ENCODE measurements at places on chromosomes 12 and 14.

GRCh38 chr14:31257244-31257553 is 49.6 kb upstream of the HECTD1 start:
- no peaks in the 10 kb centered on the region for H3K4me1 ChIP-seq
- DNase-seq = no peak
- no peak overlapping the region for H3K27ac ChIP-seq

GRCh38 chr14:25411781-25412757 is 362.1 kb upstream of the STXBP6 start:
- no peaks in the 10 kb centered on the region for H3K4me1 ChIP-seq

DNA sequence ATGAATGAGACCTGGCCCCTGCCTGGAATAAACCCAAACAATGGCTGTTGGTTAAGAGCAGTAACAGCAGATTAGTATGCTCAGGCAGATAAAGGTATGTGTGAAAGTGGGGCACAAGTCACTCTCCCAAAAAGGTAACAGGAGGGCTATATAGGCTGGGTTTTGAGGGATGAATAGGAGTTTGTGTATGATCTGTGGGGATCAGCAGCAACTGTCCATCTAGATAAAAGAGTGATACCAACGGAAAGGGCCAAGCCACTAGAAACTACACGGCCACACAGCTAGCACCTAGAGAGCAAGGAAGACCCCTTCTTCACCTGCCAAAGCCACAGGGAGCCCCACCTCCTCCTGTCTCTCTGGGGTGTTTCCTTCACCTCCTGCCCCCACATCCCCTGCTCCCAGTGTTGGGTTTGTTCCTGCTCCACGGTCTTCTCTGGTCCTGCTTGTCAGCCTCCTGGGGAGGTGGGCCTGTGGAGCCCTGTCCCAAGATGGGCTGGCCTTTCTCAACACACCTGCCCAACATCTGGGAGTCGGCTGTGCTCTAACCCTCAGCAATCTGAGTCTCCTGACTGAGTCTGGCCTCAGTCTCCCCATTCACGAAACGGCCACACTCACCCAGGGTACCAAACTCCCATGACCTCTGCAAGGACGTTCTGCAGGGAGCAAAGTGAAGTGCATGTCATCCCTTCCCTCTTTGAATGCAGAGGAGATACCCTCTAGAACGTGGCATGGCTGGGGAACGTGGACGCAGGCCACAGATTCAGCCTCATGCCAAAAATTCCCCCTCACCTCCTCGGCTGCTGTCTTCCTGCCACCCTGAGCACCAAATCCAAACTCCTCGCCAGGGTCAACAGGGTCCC is 108.2 kb downstream of the NCOR2 start:
- no peaks in the 10 kb centered on the region for H3K36me3 ChIP-seq
- no peak overlapping the region for H3K27ac ChIP-seq
- peaks cover 7% of the 10 kb centered on the region for H3K4me1 ChIP-seq
- DNase-seq = no peak
- no peaks in the 10 kb centered on the region for H3K27me3 ChIP-seq

GRCh38 chr14:63361790-63362189 is 43.1 kb upstream of the GPHB5 start:
- no peak overlapping the region for H3K4me3 ChIP-seq
- H3K27me3 ChIP-seq = no peaks in the 10 kb centered on the region
- no peaks in the 10 kb centered on the region for H3K4me1 ChIP-seq
- no peaks in the 10 kb centered on the region for H3K36me3 ChIP-seq

- H3K27me3 ChIP-seq = no peaks in the 10 kb centered on the region
- H3K4me1 ChIP-seq = no peaks in the 10 kb centered on the region
- H3K27ac ChIP-seq = no peak overlapping the region
- no peaks in the 10 kb centered on the region for H3K36me3 ChIP-seq
- H3K4me3 ChIP-seq = no peak overlapping the region
Measured at GRCh38 chr12:77001276-77001675, 64.1 kb downstream of the E2F7 start.

GRCh38 chr12:67892259-67893021 is 96.8 kb upstream of the IFNG-AS1 start:
- no peaks in the 10 kb centered on the region for H3K4me1 ChIP-seq
- DNase-seq = no peak
- H3K36me3 ChIP-seq = no peaks in the 10 kb centered on the region
- H3K27ac ChIP-seq = no peak overlapping the region
- no peaks in the 10 kb centered on the region for H3K27me3 ChIP-seq
- no peak overlapping the region for H3K4me3 ChIP-seq

- no peak for DNase-seq
- no peaks in the 10 kb centered on the region for H3K36me3 ChIP-seq
- no peak overlapping the region for H3K27ac ChIP-seq
- no peaks in the 10 kb centered on the region for H3K4me1 ChIP-seq
- H3K27me3 ChIP-seq = no peaks in the 10 kb centered on the region
Measured at GRCh38 chr12:47838286-47838931, 18.7 kb upstream of the HDAC7 start.

GRCh38 chr14:80973931-80974641 is 18.7 kb downstream of the TSHR start:
- H3K36me3 ChIP-seq = no peaks in the 10 kb centered on the region
- no peak for DNase-seq
- H3K27me3 ChIP-seq = no peaks in the 10 kb centered on the region
- H3K4me1 ChIP-seq = no peaks in the 10 kb centered on the region
- H3K4me3 ChIP-seq = no peak overlapping the region

GRCh38 chr14:58280954-58281787 is 17.2 kb upstream of the ARID4A start:
- H3K27me3 ChIP-seq = no peaks in the 10 kb centered on the region
- DNase-seq = peak; percentile 15
- no peaks in the 10 kb centered on the region for H3K4me1 ChIP-seq

GRCh38 chr14:46769292-46769691 is 117.7 kb upstream of the RPL10L start:
- no peak overlapping the region for H3K4me3 ChIP-seq
- no peak for DNase-seq
- no peaks in the 10 kb centered on the region for H3K4me1 ChIP-seq
- H3K27me3 ChIP-seq = no peaks in the 10 kb centered on the region
- H3K36me3 ChIP-seq = no peaks in the 10 kb centered on the region

DNA sequence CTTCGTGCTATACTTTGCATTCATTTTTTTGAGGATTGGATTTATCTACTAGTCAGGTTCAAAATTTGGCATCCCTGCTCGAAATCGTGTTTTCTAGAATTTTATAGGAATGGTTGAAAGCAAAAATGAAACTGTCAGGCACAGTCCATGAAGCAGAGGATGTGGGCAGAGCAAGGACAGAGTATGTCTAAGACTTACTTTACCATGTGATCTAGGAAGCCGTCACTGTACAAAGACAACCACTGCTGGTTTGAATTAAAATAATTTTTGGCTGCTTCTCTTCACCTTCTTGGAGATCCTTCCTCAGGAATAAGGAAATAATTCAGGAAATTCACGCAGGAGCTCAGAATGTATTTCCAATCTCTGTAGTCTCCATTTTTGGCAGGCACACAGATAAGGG is 31.6 kb upstream of the SGPP1 start:
- no peaks in the 10 kb centered on the region for H3K27me3 ChIP-seq
- no peaks in the 10 kb centered on the region for H3K4me1 ChIP-seq
- DNase-seq = no peak

DNA sequence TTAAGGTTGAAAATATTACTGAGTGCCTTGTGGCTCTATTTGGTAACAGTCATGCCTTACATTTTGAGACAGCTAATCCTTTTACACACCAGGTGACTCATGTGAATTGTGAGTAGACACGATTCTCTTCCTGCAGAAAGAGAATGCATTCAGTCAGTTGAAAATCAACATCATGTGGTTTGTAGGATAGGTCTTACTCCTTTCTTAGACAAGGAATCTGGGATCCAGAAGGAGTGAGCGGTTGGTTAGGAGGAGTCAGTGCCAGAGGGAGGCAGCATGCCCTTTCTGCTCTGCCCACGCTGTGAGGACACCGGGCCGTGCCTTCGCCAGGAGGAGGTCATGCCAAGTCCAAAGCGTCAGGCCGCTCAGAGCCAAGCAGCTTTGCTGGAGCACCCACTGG is 47.6 kb downstream of the TRAF3 start:
- DNase-seq = no peak
- no peaks in the 10 kb centered on the region for H3K4me1 ChIP-seq
- H3K36me3 ChIP-seq = no peaks in the 10 kb centered on the region
- no peaks in the 10 kb centered on the region for H3K27me3 ChIP-seq
- no peak overlapping the region for H3K4me3 ChIP-seq

DNA sequence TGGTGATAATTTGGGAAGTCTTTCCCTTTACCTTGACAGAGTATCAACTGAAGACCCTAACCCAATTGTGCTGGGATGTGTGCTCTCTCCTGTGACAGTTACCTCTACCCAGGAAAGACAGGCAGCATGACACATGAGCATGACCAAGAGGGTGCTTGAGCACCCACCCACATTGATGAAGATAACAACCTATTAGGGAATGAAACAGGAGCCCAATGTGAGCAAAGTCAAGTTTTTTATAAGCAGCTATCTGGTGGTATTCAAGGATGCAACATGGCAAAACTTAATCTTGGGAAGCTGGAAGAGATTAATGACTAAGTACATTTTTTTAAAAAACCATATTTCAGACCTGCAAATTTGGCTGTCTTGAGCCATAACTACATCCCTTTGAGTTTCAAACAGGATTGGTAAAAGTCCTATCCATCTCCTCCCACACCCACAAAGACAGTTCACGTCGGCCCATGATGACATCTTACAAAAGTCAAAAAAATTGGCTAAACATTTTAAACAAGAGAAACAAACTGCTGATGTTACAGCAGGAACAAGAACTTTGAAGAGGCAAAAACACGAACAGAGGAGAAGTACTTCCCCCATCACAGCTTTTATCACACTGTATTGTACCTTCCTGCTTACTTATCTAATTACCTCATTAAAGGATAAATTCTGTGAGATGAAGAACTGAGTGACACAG is 60.3 kb downstream of the MED13L start:
- H3K36me3 ChIP-seq = no peaks in the 10 kb centered on the region
- no peak overlapping the region for H3K27ac ChIP-seq
- DNase-seq = no peak
- H3K4me3 ChIP-seq = no peak overlapping the region
- H3K27me3 ChIP-seq = no peaks in the 10 kb centered on the region

- no peaks in the 10 kb centered on the region for H3K4me1 ChIP-seq
- H3K27me3 ChIP-seq = no peaks in the 10 kb centered on the region
- DNase-seq = no peak
- no peak overlapping the region for H3K27ac ChIP-seq
Measured at GRCh38 chr14:84421621-84422020, 1108.3 kb upstream of the FLRT2 start.

DNA sequence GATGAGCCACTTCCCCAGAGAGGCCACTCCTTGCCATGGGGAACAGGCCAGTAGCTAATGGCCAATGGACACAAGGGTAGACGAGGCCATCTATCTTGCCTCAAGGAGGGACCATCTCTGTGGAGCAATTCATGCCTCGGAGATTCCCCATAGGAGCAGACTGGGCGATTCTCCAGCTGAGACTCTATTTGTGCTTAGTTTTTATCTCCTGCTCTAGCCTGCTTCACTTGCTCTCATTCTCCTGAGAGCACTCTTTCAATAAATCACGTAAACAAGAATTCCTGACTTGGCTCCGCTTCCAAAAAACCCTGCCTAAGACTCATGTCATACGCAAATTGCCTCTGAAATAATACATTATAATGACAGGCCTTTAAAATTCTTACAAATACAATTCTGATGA is 396.4 kb upstream of the USP15 start:
- no peaks in the 10 kb centered on the region for H3K4me1 ChIP-seq
- no peak overlapping the region for H3K4me3 ChIP-seq
- no peaks in the 10 kb centered on the region for H3K27me3 ChIP-seq
- no peaks in the 10 kb centered on the region for H3K36me3 ChIP-seq
- DNase-seq = no peak

DNA sequence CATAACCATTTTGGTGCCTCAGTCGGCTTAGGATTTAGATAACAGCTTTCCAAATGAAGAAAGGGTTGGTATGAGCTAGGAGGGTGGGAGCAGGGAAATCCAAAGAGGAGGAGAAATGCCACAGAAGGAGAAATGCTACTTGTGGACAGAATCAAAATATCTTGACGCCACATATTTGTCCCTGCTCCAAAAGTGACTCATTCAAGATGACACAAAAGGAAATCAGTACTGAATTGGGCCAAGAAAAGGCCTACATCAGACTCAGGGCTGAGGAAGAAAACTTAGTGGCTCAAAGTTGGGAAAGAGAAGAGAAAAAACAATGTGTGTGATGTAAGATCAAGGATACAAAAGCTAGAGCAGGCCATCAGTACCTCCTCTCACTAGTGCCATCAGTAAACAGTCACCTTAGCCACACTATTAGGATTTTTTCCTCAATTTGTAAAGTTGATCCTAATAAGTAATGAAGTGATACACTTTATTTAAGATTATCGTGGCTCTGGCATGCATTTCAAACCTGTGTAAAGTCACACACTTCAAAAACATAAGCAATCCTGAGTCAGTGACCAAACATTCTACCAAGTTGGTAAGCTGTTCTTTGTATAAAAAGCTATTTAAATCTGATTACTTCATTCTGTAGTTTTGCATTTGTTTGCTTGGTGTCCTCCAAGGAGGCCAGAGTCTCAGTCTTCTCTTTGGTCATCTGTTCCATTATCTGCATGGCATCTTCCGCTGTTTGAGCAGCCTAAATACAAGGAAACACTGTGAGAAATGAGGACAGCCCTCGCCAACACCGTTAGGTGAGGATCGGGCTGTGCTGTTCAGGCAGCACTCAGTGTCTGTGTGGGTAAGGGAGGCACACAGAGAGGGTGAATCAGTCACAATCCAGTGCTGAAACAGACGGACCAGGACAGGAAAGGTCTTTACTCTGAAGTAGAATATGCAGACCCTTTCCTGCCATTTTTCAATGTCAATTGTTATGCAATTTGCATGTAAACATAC is 52.6 kb upstream of the VPS33A start:
- H3K36me3 ChIP-seq = no peaks in the 10 kb centered on the region
- H3K4me1 ChIP-seq = no peaks in the 10 kb centered on the region
- no peak for DNase-seq

DNA sequence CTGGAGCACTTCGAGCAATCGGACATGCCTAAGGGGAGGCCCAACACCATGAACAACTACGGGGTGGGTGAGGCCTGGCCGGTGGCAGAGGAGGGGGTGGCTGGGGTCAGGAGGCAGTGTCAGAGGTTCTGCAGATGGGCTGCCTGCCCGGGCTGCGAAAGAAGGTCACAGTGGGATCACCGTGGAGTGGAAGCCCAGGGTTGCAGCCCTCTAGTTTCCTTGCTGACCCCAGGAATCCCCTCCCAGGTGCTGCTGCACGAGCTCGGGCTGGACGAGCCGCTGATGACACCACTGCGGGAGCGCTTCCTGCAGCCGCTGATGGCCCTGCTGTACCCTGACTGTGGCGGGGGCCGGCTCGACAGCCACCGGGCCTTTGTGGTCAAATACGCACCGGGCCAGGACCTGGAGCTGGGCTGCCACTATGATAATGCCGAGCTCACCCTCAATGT is 1.9 kb upstream of the ARL6IP4 start:
- DNase-seq = no peak
- H3K27ac ChIP-seq = no peak overlapping the region
- peaks cover 39% of the 10 kb centered on the region for H3K4me1 ChIP-seq
- no peaks in the 10 kb centered on the region for H3K27me3 ChIP-seq

GRCh38 chr12:94184995-94185719 is 36.8 kb downstream of the PLXNC1 start:
- no peaks in the 10 kb centered on the region for H3K4me1 ChIP-seq
- DNase-seq = no peak
- no peak overlapping the region for H3K4me3 ChIP-seq
- H3K27me3 ChIP-seq = no peaks in the 10 kb centered on the region
- H3K36me3 ChIP-seq = no peaks in the 10 kb centered on the region
- no peak overlapping the region for H3K27ac ChIP-seq

- no peak for DNase-seq
- no peaks in the 10 kb centered on the region for H3K36me3 ChIP-seq
- no peak overlapping the region for H3K27ac ChIP-seq
- H3K4me1 ChIP-seq = no peaks in the 10 kb centered on the region
- H3K4me3 ChIP-seq = no peak overlapping the region
Measured at GRCh38 chr12:45644541-45644940, 85.0 kb upstream of the ARID2 start.
